ENCODE measurements at places on chromosomes 5 and 9. TPM values are rescaled to one million over a fixed set of nuclear protein-coding genes. Genes with fewer than 3 reads are reported as not detected.

The ZNF618 gene
- 2.9 TPM for total RNA-seq

GRCh38 chr9:121484651-121485446 is 14.8 kb downstream of the GGTA1 start:
- no peak for DNase-seq

DNA sequence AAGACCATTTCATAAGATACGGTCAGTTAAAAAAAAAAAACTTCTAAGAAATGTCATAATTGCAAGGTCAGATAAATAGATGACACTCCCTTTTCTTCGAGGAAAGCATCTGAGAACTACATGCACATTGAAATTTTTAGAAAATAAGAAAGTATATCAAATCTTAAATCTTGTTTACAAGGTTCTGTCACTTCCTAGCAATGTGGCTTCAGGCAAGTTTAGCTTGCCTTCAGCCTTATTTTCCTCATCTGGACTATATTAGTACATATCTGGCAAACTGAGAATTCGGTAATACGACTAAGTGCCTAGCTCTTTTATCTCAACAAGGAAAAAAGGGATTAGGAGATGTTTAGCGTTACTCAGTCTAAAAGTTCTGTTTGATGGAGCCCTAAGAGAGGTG is 32.5 kb upstream of the OR2K2 start:
- no peak for DNase-seq

The ADAMTS6 gene
- total RNA-seq = 14.3 TPM

- no peak for DNase-seq
These were observed 606 bp downstream of the TBC1D13 start for GRCh38 chr9:128787659-128788058.

DNA sequence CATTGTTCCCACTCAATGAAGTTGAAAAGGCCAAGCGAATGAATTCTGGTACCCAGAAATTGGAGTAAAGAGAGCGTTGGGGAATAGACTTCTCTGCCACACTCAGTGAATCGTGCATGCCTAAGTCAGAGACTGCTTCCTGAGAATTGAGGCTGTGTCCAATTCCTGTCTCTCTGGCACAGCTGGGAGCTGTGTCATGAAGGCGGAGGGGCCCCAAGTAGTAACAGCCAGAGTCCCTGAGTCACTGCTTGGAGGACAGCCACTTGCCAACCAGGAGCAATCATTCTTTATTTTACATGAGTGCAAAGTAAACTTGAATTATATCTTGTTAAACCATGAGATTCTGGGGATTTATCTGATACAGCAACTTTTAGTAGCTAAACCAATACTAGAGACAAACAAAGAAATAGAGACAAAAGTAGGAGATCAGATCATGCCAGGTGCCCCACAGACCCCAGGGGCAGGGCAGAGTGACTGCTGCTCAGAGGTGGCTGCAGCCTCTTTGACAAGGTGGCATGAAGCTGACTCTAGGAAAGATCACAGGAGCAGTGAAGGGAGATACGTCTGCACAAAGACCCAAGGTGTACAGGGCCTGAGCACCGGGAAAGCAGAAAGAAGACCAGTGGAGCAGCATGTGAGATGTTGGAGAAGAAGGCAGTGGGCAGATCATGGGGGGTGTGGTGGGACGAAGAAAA is 246.0 kb downstream of the GADD45G start:
- DNase-seq = no peak

The CLIC3 gene
- not detected for total RNA-seq

GRCh38 chr9:137357166-137357565 is 55.1 kb upstream of the NRARP start:
- DNase-seq = no peak

DNA sequence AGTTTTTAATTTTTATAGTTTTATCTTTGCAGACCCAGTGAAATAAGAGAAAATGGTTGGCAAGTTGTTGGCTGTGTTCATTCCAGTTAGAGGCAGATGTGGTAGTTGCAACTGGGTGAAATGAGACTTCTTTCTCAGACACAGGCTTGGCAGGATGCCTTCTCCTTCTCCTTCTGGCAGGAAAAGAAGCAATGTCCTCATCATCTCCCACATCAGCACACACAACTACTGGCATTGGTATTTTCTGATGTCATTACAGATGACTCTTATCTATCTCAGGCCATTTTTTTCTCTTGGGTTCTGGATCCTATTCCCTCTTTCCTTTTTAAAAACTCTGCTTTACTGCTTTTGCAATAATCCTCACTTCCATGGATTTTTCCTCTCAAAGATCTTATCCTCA is 103.3 kb upstream of the EDIL3 start:
- DNase-seq = no peak

- no peak for DNase-seq
These were observed 306.5 kb upstream of the ITGA1 start for GRCh38 chr5:52481201-52481600.

The FBP1 gene
- not detected for total RNA-seq

The DMRT1 gene
- total RNA-seq = not detected

GRCh38 chr5:135129307-135129706 is 95.3 kb upstream of the PITX1 start:
- no peak for DNase-seq

The S1PR3 gene
- total RNA-seq = 3.3 TPM

DNA sequence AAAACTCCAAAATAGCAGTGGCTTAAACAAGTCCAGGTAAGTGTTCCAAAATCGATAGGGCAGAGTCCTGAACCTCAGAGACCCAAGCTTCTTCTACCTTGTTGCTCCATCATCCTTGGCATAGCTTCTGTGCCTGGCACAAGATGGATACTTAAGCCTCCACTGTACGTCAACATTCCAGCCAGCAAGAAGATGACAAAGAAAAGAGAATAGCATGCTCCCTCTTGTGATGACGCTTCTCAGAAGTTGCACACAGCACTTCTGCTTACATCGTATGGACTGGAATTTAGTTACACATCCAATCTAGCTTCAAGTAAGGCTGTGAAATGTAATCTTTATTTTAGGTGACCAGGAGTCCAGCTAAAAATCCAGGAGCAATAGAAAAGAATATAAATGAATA is 227.4 kb downstream of the ESM1 start:
- DNase-seq = no peak

DNA sequence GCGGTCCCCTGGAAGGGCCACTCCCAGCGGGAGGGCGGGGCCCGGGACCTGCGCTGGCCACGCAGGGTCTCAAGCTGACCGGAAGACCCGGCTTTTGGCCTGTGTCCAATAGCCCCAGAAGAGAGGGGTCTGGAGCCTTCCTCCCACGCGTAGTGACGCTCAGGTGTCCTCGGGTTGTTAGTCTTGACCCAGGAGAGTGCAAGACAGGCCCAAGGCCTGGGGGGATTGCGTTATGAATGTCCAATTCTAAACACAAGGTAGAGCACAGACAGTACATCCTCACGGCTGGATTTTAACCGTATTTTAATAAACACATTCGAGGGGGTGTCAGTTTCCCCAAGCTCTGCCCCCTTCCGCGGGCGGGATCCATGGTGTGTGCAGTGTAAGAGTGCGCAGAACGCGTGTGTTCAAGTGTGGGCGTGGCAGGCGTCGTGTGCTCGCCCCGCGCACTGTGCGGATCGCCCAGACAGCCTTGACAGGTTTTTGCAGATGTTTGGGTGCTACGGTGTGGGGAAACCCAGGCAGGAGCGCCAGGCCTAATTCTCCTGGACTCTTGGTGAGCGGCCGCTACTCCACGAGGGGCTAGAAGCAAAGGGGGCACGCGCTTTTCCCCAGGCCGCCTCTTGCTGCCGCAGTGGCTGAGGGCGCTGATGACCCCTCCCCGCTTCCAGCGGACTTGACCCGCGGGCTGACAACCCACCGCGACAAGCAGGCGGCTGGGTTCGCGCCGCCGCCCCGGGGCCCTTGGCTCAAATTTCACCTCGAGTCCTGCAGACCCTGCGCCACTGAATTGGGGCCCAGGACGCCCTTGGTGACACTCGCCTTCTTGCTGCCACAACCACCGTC is 6.1 kb upstream of the DMRT3 start:
- no peak for DNase-seq

GRCh38 chr9:78697618-78698017 is 400.7 kb downstream of the PSAT1 start:
- no peak for DNase-seq

The SLC34A1 gene
- not detected for total RNA-seq

The PCDHB4 gene
- not detected for total RNA-seq

- DNase-seq = no peak
These were observed 5.4 kb upstream of the DPYSL3 start for GRCh38 chr5:147515269-147515668.
